ENCODE measurements at places on chromosomes 4 and X. TPM values are rescaled to one million over a fixed set of nuclear protein-coding genes. Genes with fewer than 3 reads are reported as not detected.

GRCh38 chrX:28582511-28582910 lies 4.7 kb upstream of the IL1RAPL1 start:
- H3K27me3 ChIP-seq = no peaks in the 10 kb centered on the region
- no peaks in the 10 kb centered on the region for H3K4me1 ChIP-seq
- H3K27ac ChIP-seq = no peak overlapping the region
- no peak for DNase-seq
- H3K36me3 ChIP-seq = no peaks in the 10 kb centered on the region

- H3K36me3 ChIP-seq = no peaks in the 10 kb centered on the region
- H3K27me3 ChIP-seq = no peaks in the 10 kb centered on the region
- no peak overlapping the region for H3K27ac ChIP-seq
- no peak overlapping the region for H3K4me3 ChIP-seq
- H3K4me1 ChIP-seq = no peaks in the 10 kb centered on the region
Observed at GRCh38 chr4:15562623-15563022, 92.5 kb downstream of the FBXL5 start.

GRCh38 chr4:75549019-75549418 lies 6.8 kb upstream of the ODAPH start:
- no peak overlapping the region for H3K27ac ChIP-seq
- H3K4me3 ChIP-seq = no peak overlapping the region
- no peaks in the 10 kb centered on the region for H3K36me3 ChIP-seq
- no peaks in the 10 kb centered on the region for H3K4me1 ChIP-seq

GRCh38 chr4:150237110-150237872 lies 159.0 kb downstream of the DCLK2 start:
- peaks cover 5% of the 10 kb centered on the region for H3K4me1 ChIP-seq
- H3K27me3 ChIP-seq = no peaks in the 10 kb centered on the region
- peaks cover 48% of the 10 kb centered on the region for H3K36me3 ChIP-seq
- no peak overlapping the region for H3K4me3 ChIP-seq

- H3K4me3 ChIP-seq = no peak overlapping the region
- no peaks in the 10 kb centered on the region for H3K36me3 ChIP-seq
- no peaks in the 10 kb centered on the region for H3K27me3 ChIP-seq
- no peak for DNase-seq
- H3K4me1 ChIP-seq = no peaks in the 10 kb centered on the region
Observed at GRCh38 chrX:7316887-7317286, 168.9 kb upstream of the PUDP start.

The PNMA6E gene
- not detected for polyA plus RNA-seq

The S100P gene
- polyA plus RNA-seq = 0.19 TPM
